Activated effector memory CD4-positive, alpha-beta T cell treated with Interleukin-2 at 50 U/mL for 16 hours (primary cell): ENCODE measurements at places on chromosomes 1 and 21.

GRCh38 chr1:38297842-38298241 lies 251.2 kb upstream of the POU3F1 start:
- no peak for DNase-seq

DNA sequence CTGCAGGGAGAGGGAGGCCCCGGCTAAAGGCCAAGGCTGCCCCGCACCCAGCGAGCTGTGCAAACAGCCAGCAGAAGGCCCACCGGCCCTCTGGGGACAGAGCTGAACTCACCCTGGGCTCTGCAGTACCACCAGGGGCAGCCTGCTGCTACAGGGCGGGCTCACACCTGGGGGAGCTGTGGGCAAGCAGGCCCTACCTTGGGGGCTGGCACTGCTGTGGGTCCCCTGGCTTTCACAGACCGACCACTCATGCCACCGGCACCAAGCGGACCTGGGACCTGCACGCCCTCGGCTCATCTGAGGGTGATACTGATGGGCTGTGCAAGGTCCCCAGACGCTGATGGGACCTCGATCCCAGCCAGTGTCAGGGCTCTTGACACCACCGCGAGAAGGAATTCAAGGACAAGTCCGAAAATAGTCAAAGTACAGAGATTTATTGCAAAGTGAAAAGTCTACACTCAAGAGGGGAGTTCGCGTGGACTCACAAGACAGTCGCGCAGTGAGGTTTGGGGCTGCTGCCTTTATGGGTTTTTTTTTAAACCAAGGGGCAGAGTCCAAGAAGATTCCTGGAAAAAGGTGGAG lies 61.0 kb upstream of the ADARB1 start:
- no peak for DNase-seq

DNA sequence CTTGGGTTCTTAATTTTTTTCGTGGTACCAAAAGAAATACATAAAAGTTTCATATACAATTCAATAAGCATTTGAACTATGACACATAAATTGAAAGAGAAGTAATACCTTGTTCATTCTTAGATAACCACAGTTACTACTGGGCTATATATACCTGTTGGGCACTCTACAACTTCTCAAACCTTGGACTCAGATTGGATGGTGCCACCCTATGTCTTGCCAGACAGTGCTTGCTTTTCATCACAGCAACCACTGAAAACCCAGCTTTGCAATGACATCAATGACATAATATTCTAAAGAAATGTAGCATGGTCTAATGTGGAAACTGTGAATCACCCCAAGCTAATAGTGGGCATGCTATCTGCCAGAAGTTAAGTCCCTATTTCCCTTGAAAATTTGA lies 62.8 kb upstream of the DPH5 start:
- no peak for DNase-seq

- no peak for DNase-seq
Measured at GRCh38 chr1:8267307-8267706, 50.6 kb upstream of the SLC45A1 start.

DNA sequence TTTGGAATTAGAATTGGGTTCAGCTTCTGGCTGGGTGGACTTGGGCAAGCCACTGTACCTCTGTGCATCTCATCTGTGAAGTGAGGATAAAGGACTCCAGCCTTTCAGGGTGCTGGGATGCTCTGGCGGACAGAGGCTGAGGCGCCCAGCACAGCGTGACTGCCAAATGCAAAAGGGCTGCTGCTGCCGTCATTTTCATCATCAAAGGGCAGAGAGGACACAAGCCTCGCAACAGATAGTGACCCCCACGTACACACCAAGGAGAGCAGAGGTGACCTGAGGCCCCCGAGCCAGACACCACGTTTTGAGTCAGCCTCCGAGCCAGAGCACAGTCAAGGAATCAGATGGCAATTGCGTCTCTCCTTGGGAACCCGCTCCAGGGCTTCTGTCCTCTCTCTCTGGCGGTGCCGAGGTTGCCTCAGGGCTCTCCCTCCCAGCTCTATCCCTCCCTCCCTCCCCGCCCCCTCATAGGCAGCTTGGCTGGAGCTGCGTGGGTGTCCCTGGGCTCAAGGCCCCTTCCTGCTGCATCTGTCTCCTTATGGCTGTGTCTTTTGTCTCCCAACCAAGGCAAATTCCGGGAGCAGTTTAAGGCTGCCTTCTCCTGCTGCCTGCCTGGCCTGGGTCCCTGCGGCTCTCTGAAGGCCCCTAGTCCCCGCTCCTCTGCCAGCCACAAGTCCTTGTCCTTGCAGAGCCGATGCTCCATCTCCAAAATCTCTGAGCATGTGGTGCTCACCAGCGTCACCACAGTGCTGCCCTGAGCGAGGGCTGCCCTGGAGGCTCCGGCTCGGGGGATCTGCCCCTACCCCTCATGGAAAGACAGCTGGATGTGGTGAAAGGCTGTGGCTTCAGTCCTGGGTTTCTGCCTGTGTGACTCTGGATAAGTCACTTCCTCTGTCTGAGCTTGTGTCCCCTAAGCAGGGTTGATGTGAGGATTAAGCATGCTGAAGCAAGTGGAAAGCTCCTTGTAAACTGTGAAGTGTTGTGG lies 9.0 kb downstream of the HCRTR1 start:
- DNase-seq, result no peak

GRCh38 chr1:234985007-234985370 lies 143.6 kb downstream of the TOMM20 start:
- DNase-seq, result no peak

- DNase-seq, result no peak
Measured at GRCh38 chr1:117651616-117652015, 45.8 kb downstream of the TENT5C start.

DNA sequence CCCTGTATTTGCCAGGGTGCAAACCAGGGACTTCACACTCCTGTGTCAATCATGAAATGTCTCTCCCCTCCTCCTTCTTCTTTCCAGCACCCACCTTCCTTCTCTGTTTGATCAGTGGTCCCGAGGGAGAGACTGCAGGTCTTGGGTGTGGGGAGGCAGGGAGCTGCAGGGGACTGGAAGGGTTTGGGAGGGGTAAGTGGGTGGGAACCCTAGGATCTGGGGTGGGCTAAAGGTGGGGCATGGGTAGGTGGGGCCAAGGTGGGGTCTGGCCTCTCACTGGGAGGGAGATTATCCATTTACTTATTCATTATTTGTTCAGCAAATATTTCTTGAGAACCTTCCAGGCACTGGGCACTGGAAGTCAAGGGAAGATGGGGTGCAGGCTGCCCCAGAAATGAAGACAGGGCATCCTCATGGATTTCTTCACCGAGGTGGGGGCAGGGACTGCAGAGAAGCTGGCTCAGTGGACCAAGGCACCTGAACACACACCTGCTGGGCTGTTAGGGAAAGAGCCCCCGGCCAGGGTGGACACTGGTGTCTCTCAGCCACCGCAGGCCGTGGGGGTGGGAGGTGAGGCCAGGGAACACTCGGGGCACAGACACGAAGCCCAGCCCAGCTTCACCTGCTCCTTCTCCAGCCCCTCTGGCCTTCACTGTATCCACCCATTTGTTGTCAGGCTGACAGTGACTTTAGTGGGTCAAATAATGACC lies 193.9 kb upstream of the C1orf174 start:
- no peak for DNase-seq

GRCh38 chr21:41766883-41767605 lies at the start of gene RIPK4:
Gene RIPK4 (minus strand): TSS chr21:41767052. CDS start chr21:41767041, 11 bp downstream.
- peak; percentile 45 for DNase-seq

GRCh38 chr1:228090613-228091081 lies 8.1 kb downstream of the ARF1 start:
- no peak for DNase-seq

DNA sequence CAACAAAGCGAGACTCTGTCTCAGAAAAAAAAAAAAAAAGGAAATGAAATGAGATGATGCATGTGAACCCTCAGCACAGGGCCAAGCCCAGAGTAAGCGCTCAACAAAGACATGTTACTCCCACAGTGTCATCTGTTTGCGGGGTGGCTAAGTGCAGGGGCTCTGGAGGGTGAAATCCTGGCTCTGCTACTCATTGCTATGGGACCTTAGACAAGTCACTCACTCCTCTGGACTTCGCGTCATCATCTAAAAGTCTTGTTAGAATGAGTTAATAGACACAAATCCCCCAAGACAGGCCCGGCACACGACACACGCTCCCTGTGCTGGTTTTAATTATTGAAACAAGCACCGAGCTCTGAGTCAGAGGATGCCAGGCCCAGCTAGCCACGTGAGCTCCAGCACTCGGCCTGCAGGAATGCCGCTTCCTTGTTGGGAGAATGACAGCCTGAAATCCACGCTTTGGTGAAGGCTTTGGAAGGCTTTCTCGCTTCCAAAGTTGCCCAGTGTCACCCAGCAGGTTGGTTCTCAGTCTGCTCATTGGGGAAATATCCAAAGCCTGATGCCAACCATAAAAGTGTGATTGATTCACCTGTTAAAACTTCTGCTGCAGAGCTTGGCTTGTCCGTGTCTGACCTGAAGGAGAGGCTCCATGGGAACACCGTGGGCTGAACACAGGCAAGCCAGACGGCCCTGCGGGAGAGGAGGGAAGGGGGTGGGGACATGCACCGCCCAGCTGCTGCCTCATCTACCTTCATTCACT lies 36.7 kb upstream of the TARDBP start:
- no peak for DNase-seq

GRCh38 chr1:213452501-213452900 lies 401.5 kb downstream of the RPS6KC1 start:
- no peak for DNase-seq

GRCh38 chr21:39422527-39423241 lies 22.9 kb downstream of the LCA5L start:
- DNase-seq, result no peak

- DNase-seq, result no peak
Measured at GRCh38 chr21:25079053-25079452, 528.2 kb downstream of the MRPL39 start.

DNA sequence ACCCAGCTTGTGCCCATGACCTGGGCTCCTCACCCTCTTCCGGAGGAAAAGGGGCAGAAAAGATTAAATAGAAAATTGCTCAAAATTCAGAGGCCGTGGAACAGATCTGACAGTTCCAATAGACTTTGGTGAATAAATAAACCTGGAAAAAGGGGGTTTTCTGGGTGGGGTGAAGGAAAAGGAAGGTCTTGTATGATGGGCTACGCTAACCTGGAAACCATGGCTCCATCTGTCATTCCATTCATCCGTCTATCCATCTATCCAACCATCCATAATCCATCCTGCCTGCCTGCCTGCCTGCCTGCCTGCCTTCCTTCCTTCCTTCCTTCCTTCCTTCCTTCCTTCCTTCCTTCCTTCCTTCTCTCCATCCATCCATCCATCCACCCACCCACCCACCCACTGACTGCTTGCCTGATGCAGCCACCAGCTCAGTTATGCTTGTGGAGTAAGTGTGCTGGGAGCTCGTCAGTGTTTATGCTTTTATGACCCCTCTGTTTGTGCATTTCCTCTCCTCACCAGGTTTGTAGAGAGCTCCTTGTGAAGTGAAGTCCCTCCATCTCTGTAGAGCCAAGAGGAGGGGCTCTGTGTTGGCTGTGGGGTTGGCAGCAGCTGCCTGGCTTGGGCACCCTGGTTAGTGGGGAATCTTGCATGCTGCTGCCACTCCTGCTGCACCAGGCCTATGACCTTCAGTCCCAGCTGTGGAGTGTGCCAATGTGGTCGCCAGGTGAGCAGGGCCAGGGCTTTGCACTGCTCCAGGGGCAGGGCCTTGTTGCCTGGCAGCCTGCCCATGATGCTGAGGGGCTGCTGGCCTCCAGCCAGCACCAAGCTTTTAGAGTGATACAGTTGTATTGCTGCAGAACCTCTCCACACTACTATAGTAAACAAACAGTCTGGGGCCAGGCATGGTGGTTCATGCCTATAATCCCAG lies 16.0 kb upstream of the POU3F1 start:
- no peak for DNase-seq

DNA sequence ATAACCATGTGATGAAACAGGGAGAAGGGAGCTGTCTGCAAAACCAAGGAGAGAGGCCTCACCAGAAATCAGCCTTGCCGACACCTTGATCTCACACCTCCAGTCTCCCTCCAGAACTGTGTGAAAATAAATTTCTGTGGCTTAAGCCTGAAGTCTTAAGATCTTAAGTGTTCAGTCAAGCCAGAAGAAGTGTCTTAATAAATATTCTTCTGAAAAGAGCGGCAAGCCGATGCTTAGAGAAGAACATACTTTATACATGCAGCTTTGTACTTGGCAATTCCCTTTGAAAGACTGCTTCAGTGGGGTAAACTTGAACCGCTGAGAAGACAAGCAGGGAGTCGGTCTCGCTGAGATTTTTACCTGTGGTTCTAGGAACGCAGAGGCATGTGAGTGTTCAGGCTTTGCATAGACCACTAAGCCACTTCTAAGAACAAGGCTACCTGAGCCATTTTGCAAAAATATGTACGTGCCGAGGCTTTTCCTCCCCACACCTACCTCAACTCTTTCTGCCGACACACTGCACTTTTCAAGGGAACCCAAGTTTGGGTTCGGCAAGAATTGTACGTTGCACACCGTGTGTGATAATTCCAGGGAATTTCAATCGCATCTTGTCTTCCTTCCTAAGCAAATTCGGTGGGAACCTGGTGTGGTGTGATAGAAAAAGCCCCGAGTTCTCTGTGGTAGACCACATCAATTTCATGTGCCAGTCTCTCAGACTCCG lies 3.4 kb downstream of the RUNX1 start:
- no peak for DNase-seq

DNA sequence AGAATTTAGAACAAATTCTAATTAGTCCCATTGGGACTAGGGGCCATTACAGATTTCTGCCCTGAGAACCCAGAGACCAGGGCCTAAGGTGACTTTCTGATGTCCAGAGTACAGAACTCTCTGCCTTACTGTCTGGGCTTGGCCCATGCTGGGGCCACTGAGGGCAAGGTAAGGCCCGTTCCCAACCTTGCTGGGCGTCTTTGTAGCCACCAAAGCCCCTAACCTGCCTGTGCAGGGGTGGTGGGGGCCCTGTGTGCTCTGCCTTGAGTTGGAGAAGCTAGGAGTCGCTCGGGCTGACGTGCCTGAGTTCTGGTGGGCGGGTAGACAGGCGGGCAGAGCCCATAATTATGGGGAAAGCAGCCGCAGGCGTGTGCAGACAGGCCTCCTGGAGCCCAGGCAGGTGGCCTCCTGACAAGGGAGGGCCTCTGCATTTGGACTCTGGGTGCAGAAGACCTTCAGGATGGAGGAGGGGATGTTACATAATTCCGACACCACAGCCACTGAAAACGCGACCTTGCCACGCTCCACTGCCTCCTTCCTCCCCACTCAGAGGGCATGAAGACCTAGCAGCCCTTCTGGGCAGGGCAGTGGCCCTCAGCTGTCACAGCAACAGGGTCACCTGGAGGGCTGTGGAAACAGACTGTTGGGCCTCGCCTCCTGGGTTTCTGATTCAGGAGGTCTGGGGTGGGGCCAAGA lies 239.9 kb upstream of the TMEM51 start:
- DNase-seq, result no peak

- no peak for DNase-seq
Measured at GRCh38 chr1:157151506-157151905, 13.3 kb upstream of the ETV3 start.
